ENCODE measurements at places on chromosomes 7 and 10. TPM values are rescaled to one million over a fixed set of nuclear protein-coding genes. Genes with fewer than 3 reads are reported as not detected.

The AP4M1 gene
- total RNA-seq: 14.2 TPM

GRCh38 chr7:85685901-85686300 is 499.0 kb upstream of the SEMA3D start:
- H3K4me1 ChIP-seq: no peaks in the 10 kb centered on the region
- no peak overlapping the region for H3K4me3 ChIP-seq
- H3K27me3 ChIP-seq: no peaks in the 10 kb centered on the region
- no peak for DNase-seq

DNA sequence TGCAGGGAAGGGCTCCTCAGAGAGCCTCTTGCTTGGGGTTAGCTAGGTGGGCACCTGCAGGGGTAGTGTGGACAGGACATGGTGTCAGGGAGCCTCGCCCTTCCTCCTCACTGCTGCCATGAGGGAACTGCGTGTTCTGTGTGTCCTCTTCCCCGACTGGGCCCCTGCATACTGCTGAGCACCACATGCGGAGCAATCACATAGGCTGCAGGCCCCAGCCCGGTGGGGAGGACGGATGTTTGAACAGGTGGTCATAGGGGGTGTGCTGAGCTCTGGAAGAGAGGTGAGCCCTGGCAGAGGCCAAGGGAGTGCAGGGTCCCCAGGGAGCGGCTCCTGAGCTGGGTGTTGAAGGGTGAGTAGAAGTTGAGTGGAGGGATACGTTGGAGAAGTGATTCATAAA is 48.3 kb upstream of the ZMIZ2 start:
- H3K36me3 ChIP-seq: no peaks in the 10 kb centered on the region
- H3K27ac ChIP-seq: no peak overlapping the region
- no peaks in the 10 kb centered on the region for H3K27me3 ChIP-seq

DNA sequence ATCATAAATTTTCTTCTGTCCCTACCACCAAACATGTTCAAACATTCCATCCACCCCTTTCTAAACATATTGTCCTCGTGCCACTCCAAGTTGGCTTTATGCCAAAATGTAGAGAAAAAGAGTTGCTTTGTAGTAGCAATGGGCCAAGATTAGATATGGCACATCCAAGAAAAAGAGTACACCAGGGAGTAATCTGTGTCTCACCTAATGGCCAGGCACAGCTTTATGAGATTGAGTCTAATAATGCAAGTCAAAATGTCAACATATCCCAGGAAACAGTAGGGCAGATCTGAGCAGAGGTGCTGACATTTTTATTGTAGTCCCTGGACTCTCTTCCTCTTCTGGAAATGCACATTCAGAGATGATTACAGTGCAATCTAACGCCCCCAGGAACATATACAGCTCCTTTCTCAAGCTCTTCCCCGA is 5.7 kb upstream of the OR6V1 start:
- H3K27ac ChIP-seq: no peak overlapping the region
- DNase-seq: no peak
- no peaks in the 10 kb centered on the region for H3K4me1 ChIP-seq
- H3K27me3 ChIP-seq: no peaks in the 10 kb centered on the region

DNA sequence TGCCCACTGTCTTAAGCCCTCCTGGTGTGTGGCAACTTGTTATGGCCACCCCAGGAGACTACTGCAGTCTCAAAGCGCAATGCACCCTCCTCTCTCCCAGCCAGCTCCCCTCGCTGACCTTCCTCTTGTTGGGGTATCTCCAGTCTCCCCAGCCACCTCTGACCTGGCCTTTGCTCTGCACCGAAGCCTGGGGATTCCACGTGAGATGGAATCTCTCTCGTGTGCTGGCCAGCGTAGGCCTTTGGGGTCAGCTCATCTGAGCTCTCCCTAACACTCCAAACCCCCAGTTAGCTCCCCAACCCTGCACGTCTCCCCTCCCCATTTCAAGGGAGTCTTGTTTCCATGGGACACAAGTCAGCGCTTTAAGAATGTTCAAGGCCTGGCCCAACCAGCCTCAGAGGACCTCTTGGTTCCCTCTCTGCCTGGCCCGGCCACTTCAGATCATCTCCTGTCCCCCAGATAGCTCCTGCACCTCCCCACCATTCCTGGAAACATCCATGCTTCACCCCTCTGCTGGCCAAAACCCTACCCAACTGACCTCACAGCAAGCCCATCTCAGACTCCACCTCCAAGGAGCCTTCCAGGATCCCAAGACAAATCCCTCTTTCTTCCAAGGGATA is 11.2 kb downstream of the ITPRIP start:
- peaks cover 50% of the 10 kb centered on the region for H3K4me1 ChIP-seq
- H3K27ac ChIP-seq: peak overlapping the region; percentile 86
- H3K4me3 ChIP-seq: peak overlapping the region; percentile 16
- H3K36me3 ChIP-seq: no peaks in the 10 kb centered on the region
- DNase-seq: no peak

- H3K27me3 ChIP-seq: no peaks in the 10 kb centered on the region
- H3K4me1 ChIP-seq: peaks cover 6% of the 10 kb centered on the region
- peak overlapping the region; percentile 21 for H3K27ac ChIP-seq
- no peak for DNase-seq
- H3K4me3 ChIP-seq: peak overlapping the region; percentile 53
- no peaks in the 10 kb centered on the region for H3K36me3 ChIP-seq
Observed at GRCh38 chr7:101363196-101363733, 590 bp downstream of the COL26A1 start.

- DNase-seq: peak; percentile 70
- no peak overlapping the region for H3K4me3 ChIP-seq
- H3K36me3 ChIP-seq: no peaks in the 10 kb centered on the region
- peaks cover 7% of the 10 kb centered on the region for H3K4me1 ChIP-seq
- H3K27ac ChIP-seq: no peak overlapping the region
Observed at GRCh38 chr10:73886085-73886529, 11.8 kb upstream of the CAMK2G start.

The RET gene
- total RNA-seq: 1.3 TPM

DNA sequence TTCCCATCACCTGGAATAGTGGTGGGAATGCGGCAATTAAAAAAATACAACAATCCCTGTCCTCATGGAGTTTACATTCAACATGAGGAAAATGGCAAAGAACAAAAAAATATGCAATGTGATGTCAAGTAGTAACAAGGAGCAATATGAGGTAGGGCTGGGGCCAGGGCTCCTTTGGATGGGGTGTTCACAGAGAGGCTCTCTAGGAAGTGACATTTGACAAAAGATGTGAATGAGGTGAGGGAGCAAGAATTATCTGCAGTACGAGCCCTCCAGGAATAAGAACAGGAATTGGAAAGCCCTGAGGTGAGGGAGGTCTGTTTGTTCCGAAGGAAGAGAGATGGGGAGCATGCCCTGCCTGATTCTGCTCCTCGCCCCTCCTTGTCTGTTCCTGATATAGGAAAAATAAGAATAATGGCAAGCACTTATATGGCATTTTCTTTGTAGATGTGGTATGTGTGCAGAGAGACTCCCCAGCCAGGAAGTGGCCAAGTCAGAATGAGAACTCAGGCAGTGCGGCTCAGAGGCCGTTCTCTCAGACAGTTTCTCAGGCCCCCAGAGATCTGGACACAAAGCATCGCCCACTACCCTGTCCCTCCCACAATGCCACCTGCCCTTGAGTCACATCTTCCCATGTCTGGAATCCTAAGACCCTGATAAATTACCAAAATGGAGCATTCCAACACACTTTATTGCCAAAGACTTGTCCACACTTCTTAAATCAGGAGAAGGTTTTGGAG is 105.6 kb downstream of the APBB1IP start:
- no peak overlapping the region for H3K4me3 ChIP-seq
- H3K27ac ChIP-seq: no peak overlapping the region
- no peaks in the 10 kb centered on the region for H3K27me3 ChIP-seq
- no peaks in the 10 kb centered on the region for H3K4me1 ChIP-seq
- no peak for DNase-seq

GRCh38 chr10:77131214-77131613 is 506.4 kb downstream of the KCNMA1 start:
- H3K4me1 ChIP-seq: no peaks in the 10 kb centered on the region
- H3K27ac ChIP-seq: no peak overlapping the region
- H3K36me3 ChIP-seq: no peaks in the 10 kb centered on the region
- H3K27me3 ChIP-seq: no peaks in the 10 kb centered on the region

- H3K27me3 ChIP-seq: no peaks in the 10 kb centered on the region
- DNase-seq: no peak
- no peak overlapping the region for H3K27ac ChIP-seq
- H3K4me1 ChIP-seq: peaks cover 5% of the 10 kb centered on the region
- no peak overlapping the region for H3K4me3 ChIP-seq
- no peaks in the 10 kb centered on the region for H3K36me3 ChIP-seq
Observed at GRCh38 chr7:155674556-155674955, 30.1 kb downstream of the RBM33 start.

GRCh38 chr7:98536803-98537202 is 80.3 kb upstream of the NPTX2 start:
- no peaks in the 10 kb centered on the region for H3K4me1 ChIP-seq
- H3K27ac ChIP-seq: no peak overlapping the region
- no peak overlapping the region for H3K4me3 ChIP-seq
- H3K36me3 ChIP-seq: no peaks in the 10 kb centered on the region
- no peaks in the 10 kb centered on the region for H3K27me3 ChIP-seq
- DNase-seq: no peak

The GHRHR gene
- not detected for total RNA-seq

GRCh38 chr7:73701357-73701995 is 18.0 kb downstream of the STX1A start:
- peak; percentile 40 for DNase-seq
- H3K4me3 ChIP-seq: no peak overlapping the region
- H3K36me3 ChIP-seq: no peaks in the 10 kb centered on the region
- peaks cover 12% of the 10 kb centered on the region for H3K4me1 ChIP-seq
- H3K27ac ChIP-seq: no peak overlapping the region
- H3K27me3 ChIP-seq: no peaks in the 10 kb centered on the region

DNA sequence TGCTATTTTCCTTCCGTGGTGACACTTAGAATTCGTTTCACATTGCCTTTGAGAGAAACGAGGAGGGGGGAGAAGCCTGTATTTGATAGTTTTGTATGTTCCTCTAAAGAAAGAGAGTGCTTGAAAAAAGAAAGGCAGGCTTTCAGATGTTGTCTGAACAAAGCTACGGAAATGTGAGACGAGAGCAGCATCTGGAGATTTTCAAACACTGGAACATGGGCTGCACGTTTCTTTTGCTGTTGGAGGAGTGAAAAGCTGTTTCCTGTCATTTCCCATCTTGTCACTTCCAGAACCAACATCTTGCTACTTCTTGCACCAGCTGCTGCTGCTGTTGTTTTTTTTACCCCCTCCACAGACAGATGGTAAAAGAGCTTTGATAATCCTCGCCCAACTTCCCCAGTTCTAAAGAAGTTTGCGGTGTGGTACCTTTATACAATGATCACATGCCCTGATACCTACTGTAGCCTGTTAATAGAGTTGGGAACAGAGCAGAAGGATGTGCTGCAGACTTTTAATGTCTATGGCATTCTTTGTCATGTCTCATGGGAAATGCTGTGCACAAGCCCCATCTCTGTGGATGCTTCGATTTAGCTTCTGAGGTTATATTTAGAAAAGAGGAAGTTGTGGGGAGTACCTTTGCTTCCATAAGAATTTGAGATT is 408.1 kb downstream of the AUTS2 start:
- no peak overlapping the region for H3K27ac ChIP-seq
- H3K36me3 ChIP-seq: no peaks in the 10 kb centered on the region
- no peak overlapping the region for H3K4me3 ChIP-seq
- H3K4me1 ChIP-seq: peaks cover 5% of the 10 kb centered on the region
- H3K27me3 ChIP-seq: no peaks in the 10 kb centered on the region

GRCh38 chr7:49432254-49432653 is 341.2 kb upstream of the VWC2 start:
- no peaks in the 10 kb centered on the region for H3K4me1 ChIP-seq
- H3K27me3 ChIP-seq: no peaks in the 10 kb centered on the region
- H3K36me3 ChIP-seq: no peaks in the 10 kb centered on the region

- H3K4me1 ChIP-seq: no peaks in the 10 kb centered on the region
- DNase-seq: no peak
- no peak overlapping the region for H3K4me3 ChIP-seq
Observed at GRCh38 chr10:1372212-1372611, 316.0 kb downstream of the WDR37 start.

DNA sequence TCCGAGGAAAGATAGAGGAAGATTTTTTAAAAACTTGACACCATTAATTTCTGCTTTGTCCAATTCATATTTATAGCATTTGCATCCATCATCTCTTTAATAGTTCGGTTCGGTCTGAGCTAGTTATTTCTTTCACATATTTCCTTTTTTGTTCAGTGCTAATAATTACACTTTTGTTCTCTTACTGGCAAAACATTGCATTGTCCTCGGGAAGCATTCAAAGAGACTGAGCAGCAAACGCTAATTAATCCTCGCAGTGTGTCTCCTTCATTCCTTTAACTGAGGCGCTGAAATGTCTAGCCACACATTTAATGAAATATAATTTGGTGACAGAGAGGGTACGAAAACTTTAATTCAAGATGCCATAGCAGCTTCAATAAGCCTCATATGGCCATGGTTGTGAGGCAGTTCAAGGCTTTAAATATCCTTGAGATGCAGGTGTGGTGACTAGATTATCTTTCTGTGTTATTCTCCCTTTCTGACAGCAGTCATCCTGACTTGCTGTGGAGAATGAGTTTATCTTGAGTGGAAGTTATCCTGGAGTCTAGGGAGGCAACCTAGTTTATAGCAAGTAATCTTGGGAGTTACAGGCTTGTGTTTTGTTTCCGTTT is 431.4 kb downstream of the SDK1 start:
- no peaks in the 10 kb centered on the region for H3K4me1 ChIP-seq
- no peak overlapping the region for H3K4me3 ChIP-seq
- no peaks in the 10 kb centered on the region for H3K36me3 ChIP-seq
- no peak for DNase-seq

The FAM24A gene
- not detected for total RNA-seq

GRCh38 chr7:129617652-129618051 is 6.1 kb downstream of the NRF1 start:
- no peak overlapping the region for H3K27ac ChIP-seq
- no peaks in the 10 kb centered on the region for H3K27me3 ChIP-seq
- no peak overlapping the region for H3K4me3 ChIP-seq
- H3K36me3 ChIP-seq: no peaks in the 10 kb centered on the region

Measured in ovary (tissue), 10 donors.